ENCODE measurements at places on chromosomes 16 and 17. TPM values are rescaled to one million over a fixed set of nuclear protein-coding genes. Genes with fewer than 3 reads are reported as not detected.
A peak's percentile ranks its signal among the peaks of the same experiment; 100 is the strongest.

GRCh38 chr17:46115699-46116098 is 77.5 kb downstream of the KANSL1 start:
- DNase-seq: no peak
- peak overlapping the region; percentile 13 for H3K27ac ChIP-seq
- no peaks in the 10 kb centered on the region for H3K36me3 ChIP-seq
- H3K4me3 ChIP-seq: peak overlapping the region; percentile 14
- H3K27me3 ChIP-seq: no peaks in the 10 kb centered on the region

DNA sequence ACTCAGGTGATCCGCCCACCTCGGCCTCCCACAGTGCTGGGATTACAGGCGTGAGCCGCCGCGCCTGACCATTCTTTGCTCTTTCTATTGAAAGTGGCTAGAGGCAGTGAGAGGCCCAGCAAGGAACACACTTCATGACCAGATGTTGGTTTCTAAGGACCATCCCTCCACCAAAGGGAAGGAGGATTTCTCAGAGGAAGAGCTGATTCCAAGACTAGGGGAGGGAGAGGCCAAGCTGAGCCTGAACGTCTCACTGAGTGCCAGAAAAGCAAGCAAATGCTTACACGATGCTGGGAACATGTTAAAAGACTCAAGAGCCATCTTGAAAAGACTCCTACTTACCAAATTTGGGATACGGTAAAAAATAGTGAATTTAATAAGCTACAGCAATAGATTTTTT is 79.2 kb downstream of the MRM3 start:
- no peak overlapping the region for H3K27ac ChIP-seq
- no peaks in the 10 kb centered on the region for H3K36me3 ChIP-seq
- H3K4me1 ChIP-seq: no peaks in the 10 kb centered on the region
- no peak for DNase-seq

GRCh38 chr17:36856222-36856621 is 81.1 kb upstream of the LHX1 start:
- H3K27ac ChIP-seq: no peak overlapping the region
- H3K27me3 ChIP-seq: peaks cover 9% of the 10 kb centered on the region
- H3K4me1 ChIP-seq: no peaks in the 10 kb centered on the region
- H3K4me3 ChIP-seq: no peak overlapping the region
- no peak for DNase-seq

OTOP2 gene
- not detected for total RNA-seq

WSCD1 gene
- not detected for total RNA-seq

GRCh38 chr17:29573871-29574731 is 5.6 kb downstream of the TP53I13 start:
- H3K27me3 ChIP-seq: no peaks in the 10 kb centered on the region
- no peak for DNase-seq
- H3K4me3 ChIP-seq: no peak overlapping the region
- H3K27ac ChIP-seq: peak overlapping the region; percentile 75

DNA sequence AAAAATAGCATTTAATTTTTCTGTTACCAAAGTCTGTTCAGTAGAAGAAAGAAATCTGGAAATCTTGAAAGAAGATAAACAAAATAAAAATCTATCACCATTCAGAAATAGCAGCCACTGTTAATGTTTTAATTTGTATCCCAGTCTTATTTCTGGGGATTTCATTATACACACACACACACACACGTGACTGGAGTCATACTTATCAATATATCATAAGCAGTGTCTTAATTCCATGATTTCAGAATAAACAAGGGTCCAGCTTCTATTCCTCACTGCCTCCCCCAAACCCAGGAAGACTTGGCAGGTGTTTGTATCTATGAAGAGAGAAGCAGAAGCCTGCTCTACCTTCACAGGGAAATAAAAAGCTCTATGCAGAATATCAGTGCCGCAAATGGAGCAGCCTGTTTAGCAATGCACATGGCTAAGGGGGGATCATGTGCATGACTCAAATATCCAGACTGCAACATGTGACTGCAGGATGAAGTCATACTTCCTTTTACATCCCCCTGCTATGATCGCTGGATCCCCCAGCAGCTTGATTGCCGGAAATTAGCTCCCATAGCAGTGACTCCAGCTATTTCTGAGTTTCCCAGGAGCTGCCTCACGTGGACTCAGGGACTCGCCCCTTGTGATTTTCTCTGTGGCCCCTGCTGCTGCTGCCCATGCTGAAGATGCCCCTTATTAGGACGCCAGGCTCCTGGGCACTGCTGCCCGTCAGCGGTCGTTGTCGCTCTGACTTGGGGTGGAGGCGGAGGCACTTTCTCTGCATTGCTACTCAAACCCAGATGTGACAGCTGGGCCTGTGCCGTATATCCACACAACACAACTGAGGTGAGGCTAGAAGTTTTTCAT is 341.0 kb downstream of the CPPED1 start:
- H3K27me3 ChIP-seq: no peaks in the 10 kb centered on the region
- no peak overlapping the region for H3K27ac ChIP-seq
- H3K36me3 ChIP-seq: peaks cover 10% of the 10 kb centered on the region
- H3K4me1 ChIP-seq: peaks cover 14% of the 10 kb centered on the region
- no peak overlapping the region for H3K4me3 ChIP-seq

TEKT5 gene
- not detected for total RNA-seq

GRCh38 chr17:16881239-16881924 is 90.5 kb downstream of the TNFRSF13B start:
- peaks cover 19% of the 10 kb centered on the region for H3K36me3 ChIP-seq
- no peak for DNase-seq
- H3K27ac ChIP-seq: no peak overlapping the region
- H3K4me3 ChIP-seq: no peak overlapping the region
- no peaks in the 10 kb centered on the region for H3K4me1 ChIP-seq

TEKT1 gene
- total RNA-seq: not detected

GRCh38 chr17:44967026-44967906 is 837 bp downstream of the C1QL1 start:
- no peak for DNase-seq
- H3K27ac ChIP-seq: no peak overlapping the region
- H3K4me1 ChIP-seq: peaks cover 36% of the 10 kb centered on the region
- H3K27me3 ChIP-seq: peaks cover 59% of the 10 kb centered on the region
- peaks cover 6% of the 10 kb centered on the region for H3K36me3 ChIP-seq

Measured in naive thymus-derived CD8-positive, alpha-beta T cell (primary cell).